ENCODE measurements at places on chromosomes 6 and 20. TPM values are rescaled to one million over a fixed set of nuclear protein-coding genes. Genes with fewer than 3 reads are reported as not detected.

SH3BGRL2 gene
- total RNA-seq = 6.6 TPM

SLC17A2 gene
- not detected for total RNA-seq

CALHM6 gene
- 1.6 TPM for total RNA-seq

PAK5 gene
- total RNA-seq = not detected

CRISP2 gene
- total RNA-seq = not detected

EYS gene
- total RNA-seq = 0.09 TPM

POLR1H gene
- total RNA-seq = 18.3 TPM

PTK7 gene
- 44.6 TPM for total RNA-seq

ABCF1 gene
- 33.0 TPM for total RNA-seq
